ENCODE measurements at places on chromosomes 3 and 15.

DNA sequence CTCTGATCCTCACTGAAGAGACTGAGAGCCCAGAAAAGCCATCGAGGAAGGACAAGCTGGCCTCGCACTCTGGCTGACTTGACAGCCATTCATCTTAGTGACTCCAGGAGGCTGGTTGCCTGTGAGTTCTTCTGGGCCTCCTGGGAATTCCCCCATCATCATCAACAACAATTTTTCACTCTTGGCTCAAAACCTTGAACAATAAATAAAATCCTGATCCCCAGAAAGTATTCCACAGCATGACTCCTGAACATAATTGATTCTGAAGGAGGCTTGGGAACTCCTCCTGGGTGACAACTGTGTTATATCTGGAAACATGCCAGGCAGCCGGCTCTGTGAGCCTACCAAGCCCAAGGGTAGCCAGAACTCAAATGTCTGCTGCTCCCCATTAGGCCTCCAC, 188.6 kb downstream of the SHQ1 start:
- DNase-seq, result no peak

GRCh38 chr3:32531010-32531647, 28.5 kb upstream of the CMTM6 start:
- peak; percentile 46 for DNase-seq

GRCh38 chr3:45283471-45283870, 57.4 kb upstream of the TMEM158 start:
- DNase-seq, result no peak

DNA sequence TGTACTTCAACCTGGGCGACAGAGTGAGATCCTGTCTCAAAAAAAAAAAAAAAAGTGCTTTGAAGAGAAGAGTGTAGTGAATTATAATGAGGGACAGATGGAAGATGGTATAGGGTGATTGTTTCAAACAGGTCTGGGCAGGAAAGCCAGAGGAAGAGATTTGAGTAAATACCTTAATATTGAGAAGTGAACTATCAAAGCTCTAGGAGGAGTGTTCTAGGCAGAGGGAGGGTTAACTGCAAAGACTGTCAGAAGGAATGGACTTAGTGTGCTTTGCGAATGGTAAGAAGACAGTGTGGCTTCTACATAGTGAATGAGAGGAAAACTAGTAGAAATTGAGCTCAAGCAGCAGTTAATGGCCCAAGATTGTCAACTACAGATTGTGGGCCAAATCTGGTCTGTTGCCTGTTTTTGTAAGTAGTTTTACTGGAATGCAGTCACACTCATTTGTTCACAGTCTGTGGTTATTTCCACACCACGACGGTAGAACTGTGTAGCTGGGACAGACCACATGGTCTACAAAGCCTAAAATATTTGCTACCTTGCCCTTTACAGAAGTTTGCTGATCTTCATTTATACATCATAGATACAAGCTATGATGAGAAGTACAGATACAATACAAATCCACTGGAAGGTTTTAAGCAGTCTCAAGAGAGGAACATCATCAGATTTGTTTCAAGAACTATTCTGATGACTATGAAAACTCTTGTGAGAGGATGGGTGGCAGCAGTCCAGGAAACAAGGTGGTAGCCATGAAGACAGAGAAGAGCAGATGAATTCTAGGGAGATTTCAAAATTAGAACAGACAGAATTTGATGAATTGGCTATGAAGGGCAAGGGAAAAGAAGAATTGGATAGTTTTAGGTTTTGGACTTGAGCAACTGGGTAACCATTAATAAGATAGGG, 16.5 kb upstream of the USP50 start:
- peak; percentile 67 for DNase-seq

- DNase-seq, result no peak
Observed at GRCh38 chr3:119595639-119596334, 1.9 kb upstream of the PLA1A start.

DNA sequence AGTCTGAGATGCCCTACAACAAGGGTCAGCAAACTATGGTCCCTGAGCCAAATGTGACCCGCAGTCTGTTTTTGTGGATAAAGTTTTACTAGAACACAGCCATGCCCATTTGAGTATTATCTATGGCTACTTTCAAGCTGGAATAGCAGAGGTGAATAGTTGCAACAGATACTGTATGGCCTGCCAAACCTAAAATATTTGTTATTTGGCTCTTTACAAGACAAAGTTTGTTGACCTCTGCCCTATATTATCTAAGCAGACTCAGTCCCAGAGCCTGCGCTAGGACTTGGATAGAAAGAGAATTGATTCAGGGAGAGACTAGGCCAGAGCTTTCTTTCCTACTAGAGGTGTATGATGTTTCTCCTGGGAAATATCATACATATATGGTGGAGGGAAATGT, 81.7 kb upstream of the NMNAT3 start:
- no peak for DNase-seq

GRCh38 chr15:44194323-44195150, 534 bp downstream of the FRMD5 start:
- peak; percentile 10 for DNase-seq

GRCh38 chr15:37134699-37135131, 34.4 kb upstream of the MEIS2 start:
- peak; percentile 7 for DNase-seq

GRCh38 chr3:143266927-143267326, 147.4 kb downstream of the CHST2 start:
- DNase-seq, result no peak

- no peak for DNase-seq
Observed at GRCh38 chr15:85709250-85709649, 85.5 kb downstream of the KLHL25 start.

DNA sequence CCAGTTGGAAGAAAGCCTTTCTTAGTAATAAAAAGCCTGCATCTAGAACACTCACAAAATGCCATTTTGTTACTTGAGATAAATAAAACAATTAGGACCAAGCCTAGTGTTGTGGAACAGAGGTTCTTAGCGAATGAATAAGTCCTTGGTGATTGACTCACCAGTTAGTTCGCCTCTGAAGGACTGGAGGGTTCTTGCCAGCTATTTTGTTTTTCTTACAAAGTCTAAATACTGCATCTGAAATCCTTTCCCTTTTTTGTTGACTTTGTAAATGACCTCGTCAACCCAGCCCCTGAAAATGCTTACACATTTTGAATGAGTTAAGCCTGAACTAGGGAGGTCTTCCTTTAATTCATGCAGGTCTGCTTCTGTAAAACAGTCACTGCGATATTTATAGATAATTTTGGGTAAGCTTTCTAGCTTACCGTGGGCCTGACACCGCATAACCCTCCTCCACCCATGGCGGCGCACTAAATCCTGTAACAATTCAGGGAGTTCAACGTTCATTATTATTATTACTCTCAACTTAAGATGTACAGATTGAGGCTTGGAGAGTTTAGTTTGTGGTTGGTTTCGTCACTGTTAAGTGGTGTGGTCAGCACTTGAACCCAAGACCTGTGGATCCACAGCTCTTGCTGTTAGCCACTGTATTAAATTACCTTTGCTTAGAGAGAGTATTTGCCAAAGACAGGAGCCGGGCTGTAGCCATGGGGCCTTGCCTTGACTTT, 45.0 kb upstream of the SACM1L start:
- DNase-seq, result no peak

DNA sequence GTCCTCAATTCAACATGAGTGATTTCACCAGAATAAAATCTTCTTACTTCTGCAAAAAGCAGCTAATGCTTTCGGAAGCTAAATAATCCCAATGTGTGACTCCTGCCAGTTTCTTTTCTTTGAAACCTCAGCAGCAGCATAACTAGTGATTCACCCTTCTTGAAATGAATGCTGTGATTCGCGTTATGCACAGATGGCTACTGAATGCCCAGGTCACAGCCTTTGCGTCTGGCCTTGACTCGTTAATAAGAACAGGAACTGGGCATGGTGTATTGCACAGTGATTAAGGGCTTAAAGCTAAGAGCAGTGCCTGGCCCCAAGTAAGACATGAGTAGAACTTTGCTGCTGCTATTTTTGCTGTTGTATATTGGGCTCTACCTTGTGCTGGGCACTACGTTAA, 19.0 kb downstream of the CGNL1 start:
- DNase-seq, result no peak

GRCh38 chr3:57331078-57331610, 38.7 kb upstream of the ASB14 start:
- no peak for DNase-seq

- DNase-seq, result no peak
Observed at GRCh38 chr15:78389738-78390137, 48.3 kb upstream of the IREB2 start.

DNA sequence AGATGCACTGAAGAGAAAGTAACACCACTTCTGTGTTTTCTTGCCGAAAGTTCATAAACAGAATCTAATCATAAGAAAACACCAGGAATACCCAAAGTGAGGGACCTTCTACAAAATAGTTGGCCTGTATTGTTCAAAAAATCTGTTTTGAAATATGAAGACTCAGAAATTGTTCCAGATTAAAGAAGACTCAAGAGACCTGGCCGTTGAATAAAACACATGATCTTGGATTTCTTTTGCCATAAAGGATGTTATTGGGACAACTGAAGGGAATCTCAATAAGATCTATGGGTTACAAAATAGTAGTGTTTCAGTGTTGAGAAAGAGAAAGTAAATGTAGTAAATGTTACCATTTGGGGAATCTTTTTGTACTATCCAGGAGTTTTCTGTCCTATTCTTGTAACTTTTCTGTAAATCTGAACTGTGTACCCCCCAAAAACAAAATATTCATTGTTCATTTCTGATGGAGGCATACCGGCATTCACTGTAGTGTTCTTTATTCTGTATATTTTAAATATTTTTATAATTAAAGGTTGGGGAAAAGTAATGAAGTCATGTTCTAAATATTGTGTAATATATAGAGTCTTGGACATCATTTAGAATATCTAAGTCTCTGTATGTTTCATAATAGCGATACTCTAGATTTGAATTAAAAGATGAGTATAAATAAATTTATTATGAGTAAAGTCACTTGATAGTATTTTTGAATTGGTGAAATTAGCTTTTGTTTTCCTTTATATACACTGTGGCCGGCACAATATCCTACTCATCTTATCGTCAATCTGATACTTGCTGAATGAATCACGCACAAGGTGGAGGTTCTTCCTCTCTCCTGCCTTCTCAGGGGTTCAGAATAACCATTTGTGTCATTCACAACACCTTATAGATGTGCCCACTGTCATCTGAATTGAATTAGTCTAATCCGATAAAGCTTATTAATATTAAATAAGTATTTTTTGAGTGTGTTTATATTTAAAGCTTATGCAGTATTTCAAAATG, 66.7 kb downstream of the TRAK1 start:
- DNase-seq, result peak; percentile 61

DNA sequence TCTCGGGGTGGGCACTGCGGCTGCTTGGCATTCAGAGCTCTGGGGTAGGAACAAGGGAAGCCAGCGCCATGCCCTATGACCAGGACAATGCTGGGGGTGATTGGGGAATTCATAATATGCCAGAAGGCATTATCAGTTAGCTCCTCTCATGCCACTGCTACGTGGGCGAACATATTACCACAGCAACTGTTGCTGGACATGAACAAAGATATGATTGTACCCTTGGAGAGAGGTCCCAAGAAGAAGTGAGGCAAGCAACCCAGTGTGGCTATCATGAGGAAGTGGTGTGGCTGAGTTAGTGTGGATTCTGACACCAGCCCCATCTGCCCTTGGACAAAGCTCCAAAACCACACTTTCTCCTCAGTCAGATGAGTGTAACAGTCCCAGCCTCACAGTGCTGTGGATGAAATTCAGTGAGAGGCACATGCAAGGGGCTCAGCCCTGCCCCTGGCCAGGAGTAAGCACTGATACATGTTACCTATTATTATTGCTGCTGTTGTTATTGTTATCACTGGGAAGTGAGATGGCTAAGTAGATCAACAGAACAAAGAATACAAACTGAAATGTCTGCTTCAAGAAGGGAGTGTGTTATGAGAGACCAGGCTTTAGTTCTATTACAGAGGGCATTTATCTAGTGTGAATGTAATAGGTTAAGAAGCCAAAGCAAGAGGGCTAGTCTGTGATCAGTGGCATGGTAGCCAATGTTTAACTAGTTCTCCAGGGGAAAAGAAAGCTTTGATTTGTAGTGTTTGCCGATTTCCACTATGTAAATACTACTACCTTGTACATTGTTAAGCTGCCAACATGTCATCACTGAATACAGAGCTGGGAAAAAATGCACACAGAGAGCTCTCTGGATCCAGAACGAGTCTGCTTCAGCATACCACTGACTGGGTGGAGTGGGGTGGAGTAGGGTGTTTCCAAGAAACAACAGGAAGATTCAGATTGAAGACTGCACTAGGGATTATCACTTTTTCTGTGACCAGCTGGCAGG, 222.3 kb upstream of the EIF1B start:
- no peak for DNase-seq

- DNase-seq, result no peak
Observed at GRCh38 chr15:78148392-78149067, 632 bp upstream of the IDH3A start.

DNA sequence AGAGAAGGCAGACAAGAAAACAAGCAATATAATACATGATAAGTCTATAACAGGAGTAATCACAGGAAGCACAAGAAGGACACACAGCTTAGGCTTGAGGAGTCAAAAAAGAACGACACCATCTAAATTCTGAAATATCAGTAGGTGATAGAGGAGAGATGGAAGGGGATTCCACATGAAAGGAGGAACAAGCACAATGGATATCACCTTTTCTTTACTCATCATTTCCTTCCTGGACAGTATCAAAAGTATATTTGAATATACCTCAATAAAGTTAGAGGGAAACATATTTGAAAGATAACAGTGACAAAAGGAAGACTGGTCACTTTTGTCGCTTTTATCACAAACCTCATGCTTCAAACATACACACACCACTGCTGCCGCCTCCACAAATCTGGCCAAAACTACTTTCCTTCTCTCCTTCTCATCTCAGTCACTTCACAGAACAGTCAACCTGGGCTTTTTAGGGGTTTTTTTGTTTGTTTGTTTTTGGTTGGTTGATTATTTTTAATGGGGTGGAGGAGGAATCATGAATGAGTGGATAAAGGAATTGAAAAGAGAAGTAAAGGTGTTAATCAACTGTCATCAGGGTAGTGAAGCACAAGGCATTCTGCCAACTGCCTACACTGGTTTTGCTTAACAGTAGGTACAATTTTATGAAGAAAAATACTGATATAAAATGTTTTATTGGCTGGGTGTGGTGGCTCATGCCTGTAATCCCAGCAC, 18.5 kb downstream of the DENND4A start:
- peak; percentile 35 for DNase-seq

DNA sequence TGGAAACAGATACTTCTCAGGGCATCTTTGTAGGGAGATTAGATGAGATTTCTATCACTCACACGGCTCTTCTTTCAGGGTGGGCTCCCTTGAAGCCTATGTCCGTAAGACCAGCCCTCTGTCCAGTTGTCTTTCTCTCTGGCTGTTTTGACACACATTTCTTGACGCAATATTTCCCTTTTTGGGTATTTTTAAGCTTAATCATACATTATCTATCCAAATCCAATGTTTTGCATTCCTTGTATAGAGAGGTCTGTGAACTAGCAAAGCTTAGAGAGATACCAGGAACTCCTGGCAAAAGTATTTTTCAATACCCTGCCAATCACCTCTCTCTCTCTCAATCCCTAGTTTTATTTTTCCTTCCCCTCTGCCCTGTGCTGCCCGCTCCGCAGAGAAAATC, 79.3 kb downstream of the EOMES start:
- DNase-seq, result no peak

DNA sequence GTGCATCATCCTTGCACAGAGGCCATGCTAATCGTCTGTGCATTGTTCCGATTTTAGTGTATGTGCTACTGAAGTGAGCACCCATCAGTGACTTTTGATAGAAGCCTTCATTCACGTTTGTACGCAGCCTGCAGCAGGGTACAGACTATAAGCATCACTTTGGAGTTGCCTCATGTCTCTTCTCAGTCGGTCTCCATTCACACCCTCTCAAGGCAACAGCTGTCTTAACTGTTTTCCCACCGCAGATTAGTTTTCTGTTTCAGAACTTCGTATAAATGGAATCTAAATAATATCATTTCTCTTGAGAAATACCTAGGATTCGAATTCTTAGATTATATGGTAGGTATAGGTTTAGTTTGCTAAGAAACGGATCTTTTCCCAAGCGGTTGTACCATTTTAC, 143.2 kb downstream of the KLHL25 start:
- DNase-seq, result no peak

All from activated CD4-positive, alpha-beta T cell treated with anti-CD3 and anti-CD28 coated beads, Interleukin-2, amount 50 U/mL, for 16 hours (primary cell).